ENCODE measurements at places on chromosomes 11 and 22. TPM values are rescaled to one million over a fixed set of nuclear protein-coding genes. Genes with fewer than 3 reads are reported as not detected.

The ISX gene
- total RNA-seq: not detected

The DEUP1 gene
- not detected for total RNA-seq

The TMEM80 gene
- total RNA-seq: 31.3 TPM

- no peak for DNase-seq
These were observed 15.3 kb upstream of the ZBTB16 start for GRCh38 chr11:114044042-114044871.

- DNase-seq: no peak
These were observed 13.3 kb downstream of the SMCO4 start for GRCh38 chr11:93529707-93530467.

The SLC25A18 gene
- total RNA-seq: not detected

DNA sequence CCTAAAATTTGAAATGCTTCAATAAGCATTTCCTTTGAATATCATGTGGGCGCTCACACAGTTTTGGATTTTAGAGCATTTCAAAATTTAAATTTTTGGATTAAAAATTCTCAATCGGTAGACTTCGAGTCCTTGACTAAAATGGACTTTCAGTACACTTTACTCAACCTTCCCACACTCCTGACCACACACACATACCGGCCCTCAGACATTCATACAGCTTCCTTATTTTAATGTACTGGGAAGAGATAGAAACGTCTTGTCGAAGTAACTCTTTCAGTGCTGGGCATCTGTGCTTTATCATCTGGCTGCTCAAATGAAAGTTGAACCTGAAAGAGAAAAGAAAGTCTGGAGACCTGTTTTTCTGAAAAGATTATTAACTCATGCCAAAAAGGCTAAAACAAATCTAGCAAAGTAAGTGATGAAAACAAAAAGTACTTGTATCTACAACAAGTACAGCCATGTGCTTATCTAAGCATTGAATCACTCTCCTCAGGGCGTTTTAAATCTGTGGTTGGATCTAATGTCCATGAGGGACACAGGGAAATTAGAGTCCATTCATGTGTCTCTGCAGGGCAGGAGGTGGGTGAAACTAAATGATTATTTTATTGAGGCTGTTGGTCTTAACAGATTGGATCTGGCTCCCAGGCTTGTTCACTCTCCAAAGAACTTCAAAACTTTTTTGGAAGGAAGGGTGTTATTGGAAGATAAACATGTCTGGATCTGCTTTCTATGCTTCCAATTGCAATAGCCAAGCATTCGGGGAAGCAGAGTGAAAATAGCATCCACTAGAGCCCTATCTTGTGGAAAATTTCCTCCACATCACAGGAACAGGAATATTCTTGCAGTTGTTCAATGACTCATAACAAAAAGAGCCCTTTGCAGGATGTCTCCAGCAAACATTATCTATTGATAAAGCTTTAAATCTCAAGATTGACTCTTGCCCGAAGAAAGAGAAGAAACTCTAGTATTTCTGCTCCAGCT is 47.0 kb downstream of the CARD18 start:
- no peak for DNase-seq

The CLCF1 gene
- 5.6 TPM for total RNA-seq

DNA sequence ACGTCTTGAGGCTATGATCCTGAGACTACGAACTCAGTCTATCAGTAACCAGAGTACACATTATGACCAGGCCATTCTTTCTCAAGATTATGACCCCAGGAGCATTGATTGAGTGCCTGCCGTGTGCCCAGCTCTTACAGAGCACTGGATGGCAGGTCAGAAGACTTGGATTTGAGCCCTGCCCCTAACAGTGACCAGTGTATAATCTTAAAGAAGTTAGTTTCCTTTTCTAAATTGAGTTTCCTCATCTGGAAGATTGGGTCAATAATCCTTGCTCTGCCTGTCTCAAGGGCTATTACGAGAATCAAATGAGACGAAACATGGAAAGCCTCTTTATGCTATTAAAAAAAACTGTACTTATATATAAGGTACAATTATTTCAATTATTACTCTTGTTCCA is 38.2 kb downstream of the SLCO2B1 start:
- no peak for DNase-seq

The ZNF215 gene
- 2.3 TPM for total RNA-seq

The CAVIN3 gene
- 120 TPM for total RNA-seq

DNA sequence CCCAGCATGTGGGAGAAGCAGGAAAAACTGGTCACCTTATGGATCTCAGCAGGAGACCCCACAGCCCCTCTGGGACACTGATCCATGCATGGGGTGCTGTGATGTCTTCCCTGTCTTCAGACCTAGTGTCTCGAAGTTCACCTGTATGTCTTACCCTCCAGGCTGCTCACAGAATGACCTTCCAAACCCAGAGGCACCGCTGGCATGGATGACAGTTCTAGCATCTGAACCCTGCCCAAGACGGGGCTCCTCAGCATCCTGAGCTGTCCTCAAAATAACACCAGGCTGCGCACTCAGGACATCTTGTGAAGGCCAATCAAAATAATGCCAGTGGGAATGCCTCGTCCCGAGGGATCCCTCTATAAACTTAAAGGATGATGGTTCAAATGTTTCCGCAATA is 824.9 kb downstream of the TBC1D22A start:
- DNase-seq: peak; percentile 14

DNA sequence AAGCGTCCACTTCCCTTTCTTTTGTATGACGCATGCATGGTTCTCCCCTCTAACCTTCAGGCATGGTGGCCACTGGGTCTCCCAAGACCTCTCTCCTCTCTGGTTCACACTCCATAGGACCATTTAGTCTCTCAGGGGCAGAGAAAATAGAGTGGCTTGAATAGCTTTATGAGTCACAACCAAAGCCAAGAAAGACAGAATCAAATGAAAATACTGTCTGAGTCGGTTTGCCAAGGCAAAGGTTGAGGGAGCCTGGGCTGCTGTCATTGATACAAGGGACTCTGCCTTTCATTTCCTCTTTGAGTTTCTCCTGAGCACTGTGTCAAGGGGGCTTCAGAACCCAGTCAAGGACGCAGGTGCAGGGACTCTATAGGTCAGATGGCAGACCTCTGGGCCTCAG is 44.2 kb downstream of the TENM4 start:
- DNase-seq: no peak

DNA sequence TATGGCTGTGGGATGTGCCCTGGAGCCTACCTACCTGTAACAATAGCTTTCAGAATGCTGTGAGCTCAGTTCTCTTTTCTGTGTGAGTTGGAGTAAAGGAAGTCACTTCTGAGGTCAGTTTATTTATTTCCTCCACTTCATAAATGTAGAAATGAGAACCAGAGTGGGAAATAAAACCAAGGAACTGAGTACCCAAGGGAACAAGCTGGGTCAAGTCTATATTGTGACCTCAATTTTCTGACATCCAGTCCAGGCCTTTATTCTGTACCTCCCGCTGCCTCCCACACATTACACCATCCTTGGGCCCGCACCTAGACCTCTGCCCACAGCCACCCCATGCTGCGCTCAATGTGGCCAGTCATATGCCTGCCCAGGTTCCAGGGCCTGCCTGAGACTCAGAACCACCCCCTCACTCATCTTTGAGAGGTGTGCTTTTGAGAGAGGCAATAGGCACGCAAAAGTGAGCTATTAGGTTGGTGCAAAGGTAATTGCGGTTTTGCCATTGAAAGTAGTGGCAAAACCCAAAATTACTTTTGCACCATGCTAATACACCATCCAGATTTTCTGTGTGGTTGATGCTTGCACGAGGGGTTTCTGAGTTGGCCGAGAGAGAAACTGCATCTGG is 9.8 kb downstream of the MS4A6E start:
- DNase-seq: no peak

DNA sequence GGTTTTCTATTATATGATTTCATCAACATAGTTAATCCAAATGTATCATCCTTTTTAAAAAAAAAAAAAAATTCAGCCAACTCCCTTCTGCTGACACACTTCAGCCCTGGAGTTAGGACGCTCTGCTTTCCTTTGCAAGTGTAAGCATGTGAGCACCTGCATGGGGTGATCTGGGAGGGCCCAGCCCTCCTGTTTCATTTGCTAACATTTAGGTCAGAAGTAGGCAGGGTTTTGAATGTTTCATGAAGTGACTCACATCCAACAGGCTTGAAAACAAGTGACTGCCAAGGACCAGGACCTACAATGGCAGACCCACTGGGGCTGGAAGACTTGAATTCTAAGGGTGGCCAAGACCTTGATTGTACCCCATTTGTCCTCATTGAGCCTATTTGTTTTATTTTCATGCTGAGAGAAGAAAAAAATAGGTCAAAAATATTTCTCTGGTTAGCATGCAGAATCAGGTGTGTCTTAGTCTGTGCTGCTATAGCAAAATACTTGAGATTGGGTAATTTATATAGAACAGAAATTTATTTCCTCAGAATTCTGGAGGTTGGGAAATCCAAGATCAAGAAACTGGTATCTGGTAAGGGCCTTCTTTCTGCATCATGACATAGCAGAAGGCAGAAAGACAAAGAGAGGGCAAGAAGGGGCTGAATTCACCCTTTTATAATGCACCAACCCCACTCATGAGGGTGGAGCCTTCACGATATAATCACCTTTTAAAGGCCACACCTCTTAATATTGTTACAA is 137.6 kb downstream of the CD44 start:
- no peak for DNase-seq

DNA sequence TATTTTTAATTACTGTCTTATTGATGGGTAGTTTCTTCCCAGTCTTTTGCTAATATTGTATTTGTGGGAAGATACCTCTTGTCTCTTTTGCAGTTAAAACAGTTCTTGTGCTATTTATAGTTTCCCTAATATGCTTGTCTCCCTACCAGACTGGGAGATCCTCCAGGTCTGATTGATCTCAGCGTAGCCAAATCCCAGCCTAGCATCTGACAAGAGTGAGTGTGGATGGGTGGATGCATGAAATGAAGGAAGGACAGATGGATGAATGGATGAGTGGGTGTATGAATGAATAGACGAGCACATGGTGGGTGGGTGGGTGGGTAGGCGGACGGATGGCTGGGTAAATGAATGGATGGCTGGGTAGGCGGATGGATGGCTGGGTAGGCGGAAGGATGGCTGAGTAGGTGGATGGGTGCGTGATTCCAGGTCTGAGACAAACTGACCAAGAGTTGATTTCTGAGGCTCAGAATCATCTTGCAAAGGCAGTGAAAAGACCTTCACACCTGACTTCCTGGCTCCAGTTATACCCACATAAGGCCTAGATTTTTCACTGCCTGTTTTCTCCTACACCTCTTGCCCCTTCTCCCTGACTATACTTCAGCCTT is 11.4 kb downstream of the DNAJB13 start:
- no peak for DNase-seq

DNA sequence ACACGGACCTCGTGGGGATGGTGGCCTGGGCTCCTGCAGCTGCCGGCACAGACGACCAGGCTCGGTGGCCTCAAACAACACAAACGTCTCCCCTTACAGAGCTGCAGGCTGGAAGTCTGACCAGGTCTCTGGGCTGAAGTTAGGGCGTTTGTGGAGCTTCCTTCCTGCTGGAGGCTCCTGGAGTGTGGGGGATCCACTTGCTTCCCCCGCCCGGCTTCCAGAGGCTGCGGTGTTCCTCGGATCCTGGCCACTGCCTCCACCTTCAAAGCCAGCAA is 313.5 kb downstream of the CTTN start:
- no peak for DNase-seq

The MS4A15 gene
- total RNA-seq: not detected

The GLYAT gene
- total RNA-seq: not detected

The TUB gene
- 17.2 TPM for total RNA-seq

The ZFP91 gene
- 44.0 TPM for total RNA-seq

DNA sequence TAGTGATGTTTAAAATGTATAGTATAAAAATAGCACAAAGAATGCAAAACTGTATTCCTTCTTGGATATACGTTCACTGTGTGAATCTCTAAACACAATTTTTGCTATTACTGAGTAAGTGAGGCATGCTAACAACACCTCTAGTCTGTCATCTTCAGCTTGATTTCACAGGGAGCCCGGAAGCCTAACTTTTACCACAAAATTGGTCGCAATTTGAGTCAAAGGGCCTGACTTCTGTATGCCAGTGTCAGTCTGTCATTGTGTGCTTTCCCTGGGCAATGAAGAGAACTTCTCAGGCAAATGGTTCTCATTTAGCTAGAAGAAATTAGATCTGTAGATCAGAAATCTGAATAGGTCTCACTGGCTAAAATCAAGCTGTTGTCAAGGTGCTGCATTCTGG is 1059.5 kb downstream of the FAM181B start:
- DNase-seq: no peak

GRCh38 chr11:28077521-28077920 is 30.4 kb downstream of the KIF18A start:
- DNase-seq: no peak

GRCh38 chr22:26893173-26894110 is 236.1 kb downstream of the MIAT start:
- no peak for DNase-seq

GRCh38 chr22:25109878-25110595 is 89.6 kb upstream of the CRYBB3 start:
- no peak for DNase-seq

The GLB1L2 gene
- 0.34 TPM for total RNA-seq

DNA sequence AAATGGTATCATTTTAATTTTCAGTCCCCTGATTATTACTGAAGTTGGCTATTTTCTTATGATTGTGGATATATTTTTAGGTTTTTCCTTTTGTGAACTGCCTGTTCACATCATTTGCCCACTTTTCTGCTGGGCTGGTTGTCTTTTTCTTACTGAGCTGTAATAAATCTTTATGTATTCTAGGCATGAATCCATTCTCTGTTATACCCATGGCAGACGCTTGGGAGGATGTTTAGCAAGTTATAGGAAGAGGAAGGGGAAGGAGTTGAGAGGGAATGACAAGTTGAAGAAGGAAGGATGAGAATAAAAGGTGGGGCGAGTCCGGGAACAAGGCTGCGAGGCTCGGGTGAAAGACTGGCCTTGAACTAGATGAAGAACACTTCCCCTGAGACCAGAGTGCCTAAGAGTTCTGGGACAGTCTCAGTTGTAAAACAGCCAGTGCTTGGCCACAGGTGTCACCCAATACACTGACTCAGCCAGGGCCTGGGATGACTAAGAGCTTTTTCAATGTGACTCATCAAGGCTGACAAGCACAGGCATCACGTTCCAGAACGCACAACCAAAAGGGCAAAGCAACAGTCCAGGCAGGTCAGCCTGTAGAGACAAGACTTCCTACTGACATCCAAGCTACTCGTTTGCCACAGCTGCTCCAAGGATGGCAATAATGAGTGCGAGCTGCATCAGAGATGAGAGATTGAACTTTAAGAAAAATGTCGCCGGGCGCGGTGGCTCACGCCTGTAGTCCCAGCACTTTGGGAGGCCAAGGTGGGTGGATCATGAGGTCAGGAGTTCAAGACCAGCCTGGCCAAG is 35.2 kb downstream of the LRFN4 start:
- no peak for DNase-seq

The OR6T1 gene
- total RNA-seq: not detected

DNA sequence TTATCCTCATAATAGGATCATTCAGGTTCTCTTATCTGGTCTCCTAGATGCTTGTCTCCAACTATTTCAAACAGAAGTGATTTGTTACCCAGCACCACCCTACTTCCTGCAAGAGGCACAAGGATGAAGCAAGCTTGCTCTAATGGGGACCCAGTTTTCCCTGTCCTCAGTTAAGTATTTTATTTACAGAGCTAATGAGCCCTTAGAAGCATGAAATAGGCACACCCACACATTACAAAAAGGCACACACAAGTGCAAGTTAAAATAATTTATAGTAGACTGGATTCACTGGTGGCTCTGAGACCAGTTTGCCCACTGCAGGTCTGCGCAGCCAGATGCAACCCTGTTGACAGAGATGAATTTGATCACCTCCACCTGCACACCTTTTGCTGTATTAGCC is 167.5 kb downstream of the KIRREL3 start:
- DNase-seq: no peak

GRCh38 chr11:68406324-68407313 is 53.9 kb upstream of the PPP6R3 start:
- no peak for DNase-seq

The NDUFV1 gene
- total RNA-seq: 119 TPM
